Lower lobe of right lung (tissue), 2 donors: ENCODE measurements at places on chromosomes 4 and X. TPM values are rescaled to one million over a fixed set of nuclear protein-coding genes. Genes with fewer than 3 reads are reported as not detected.

TMPRSS11D gene
- total RNA-seq, result not detected

DNA sequence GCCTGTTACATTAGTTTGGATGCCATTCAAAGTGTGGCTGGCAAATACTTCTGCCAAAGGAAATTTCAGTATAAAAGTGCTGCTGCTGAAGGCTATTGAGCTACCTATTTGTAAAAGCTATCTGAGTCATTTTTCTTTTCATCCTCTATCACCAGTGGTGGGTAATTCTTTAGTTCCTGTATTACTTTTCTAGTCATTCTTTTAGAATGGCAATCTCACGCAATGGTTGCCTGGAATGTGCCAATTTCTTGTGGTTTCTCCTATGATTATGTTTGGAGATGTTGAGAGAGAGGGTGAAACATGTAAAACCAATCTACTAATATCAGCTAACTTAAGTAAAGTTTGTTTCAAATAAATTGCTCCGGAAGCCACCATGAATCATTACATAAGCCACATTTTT is 685.0 kb downstream of the RAPGEF2 start:
- DNase-seq, result no peak

- no peak for DNase-seq
These were observed 9.2 kb upstream of the VAMP7 start for GRCh38 chrX:155871934-155872333.

GRCh38 chr4:136713140-136713539 is 819.2 kb downstream of the PCDH18 start:
- no peak for DNase-seq

DNA sequence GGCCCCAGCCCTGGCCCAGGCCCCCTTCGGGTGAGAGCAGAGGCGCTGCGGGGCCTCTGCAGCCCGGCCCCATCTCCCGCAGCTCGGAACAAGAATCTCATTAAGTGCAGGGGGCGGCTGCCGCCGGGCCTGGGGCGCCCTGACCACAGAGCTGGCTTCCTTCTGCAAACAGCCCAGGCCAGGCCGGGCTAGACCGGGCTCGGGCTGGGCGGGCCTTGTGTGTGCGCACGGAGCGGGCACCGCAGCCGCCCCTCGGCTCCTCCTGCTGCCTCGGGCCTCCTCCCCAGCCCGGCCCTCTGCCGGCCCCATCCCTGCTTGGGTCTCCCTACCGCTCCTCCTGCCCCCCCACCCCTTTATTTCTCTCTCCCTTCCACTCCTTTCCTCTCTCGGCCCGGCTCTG is 83.3 kb downstream of the EFNB1 start:
- no peak for DNase-seq
